ENCODE measurements at places on chromosomes 11 and 22.
A peak's percentile ranks its signal among the peaks of the same experiment; 100 is the strongest.

DNA sequence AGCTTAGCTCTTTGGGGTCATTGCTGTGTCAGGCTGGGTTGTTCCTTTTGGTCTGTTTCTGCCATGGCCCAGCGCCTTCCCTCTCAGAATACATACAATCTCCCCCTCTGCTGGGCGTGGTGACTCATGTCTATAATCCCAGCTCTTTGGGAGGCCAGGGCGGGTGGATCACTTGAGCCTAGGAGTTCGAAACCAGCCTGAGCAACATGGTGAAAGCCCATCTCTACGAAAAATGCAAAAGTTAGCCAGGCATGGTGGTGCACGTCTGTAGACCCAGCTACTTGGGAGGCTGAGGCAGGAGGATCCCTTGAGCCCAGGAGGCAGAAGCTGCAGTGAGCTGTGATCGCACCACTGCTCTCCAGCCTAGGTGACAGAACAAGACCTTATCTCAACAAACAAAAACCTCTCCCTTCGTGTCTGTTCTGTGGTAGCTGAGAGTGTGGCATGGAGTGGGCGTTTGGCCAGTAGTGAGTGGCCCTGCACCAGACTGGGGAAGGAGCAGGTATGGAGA, 46.7 kb upstream of the RAB1B start:
- no peak overlapping the region for H3K27ac ChIP-seq
- no peak overlapping the region for H3K4me3 ChIP-seq
- H3K4me1 ChIP-seq: peaks cover 8% of the 10 kb centered on the region
- no peaks in the 10 kb centered on the region for H3K27me3 ChIP-seq
- 0 out of 2 replicates have a peak, but pooled peaks cover 4% of the 10 kb centered on the region for H3K36me3 ChIP-seq

DNA sequence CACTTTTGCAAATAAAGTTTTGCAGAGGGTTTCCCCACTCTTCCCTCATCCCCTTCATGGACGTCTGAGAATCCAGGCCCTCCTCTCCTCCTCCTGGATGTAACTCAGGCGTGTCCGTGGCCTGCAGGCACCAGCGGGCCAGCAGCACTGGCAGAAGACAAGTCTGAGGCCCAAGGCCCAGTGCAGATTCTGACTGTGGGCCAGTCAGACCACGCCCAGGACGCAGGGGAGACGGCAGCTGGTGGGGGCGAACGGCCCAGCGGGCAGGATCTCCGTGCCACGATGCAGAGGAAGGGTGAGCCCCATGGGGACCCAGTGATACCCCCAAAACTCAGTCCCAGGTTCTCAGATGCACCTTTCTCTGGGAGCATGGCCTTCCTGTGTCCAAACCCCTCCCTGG, 14.4 kb downstream of the TUB start:
- H3K4me3 ChIP-seq: no peak overlapping the region
- no peaks in the 10 kb centered on the region for H3K4me1 ChIP-seq
- H3K36me3 ChIP-seq: no peaks in the 10 kb centered on the region

DNA sequence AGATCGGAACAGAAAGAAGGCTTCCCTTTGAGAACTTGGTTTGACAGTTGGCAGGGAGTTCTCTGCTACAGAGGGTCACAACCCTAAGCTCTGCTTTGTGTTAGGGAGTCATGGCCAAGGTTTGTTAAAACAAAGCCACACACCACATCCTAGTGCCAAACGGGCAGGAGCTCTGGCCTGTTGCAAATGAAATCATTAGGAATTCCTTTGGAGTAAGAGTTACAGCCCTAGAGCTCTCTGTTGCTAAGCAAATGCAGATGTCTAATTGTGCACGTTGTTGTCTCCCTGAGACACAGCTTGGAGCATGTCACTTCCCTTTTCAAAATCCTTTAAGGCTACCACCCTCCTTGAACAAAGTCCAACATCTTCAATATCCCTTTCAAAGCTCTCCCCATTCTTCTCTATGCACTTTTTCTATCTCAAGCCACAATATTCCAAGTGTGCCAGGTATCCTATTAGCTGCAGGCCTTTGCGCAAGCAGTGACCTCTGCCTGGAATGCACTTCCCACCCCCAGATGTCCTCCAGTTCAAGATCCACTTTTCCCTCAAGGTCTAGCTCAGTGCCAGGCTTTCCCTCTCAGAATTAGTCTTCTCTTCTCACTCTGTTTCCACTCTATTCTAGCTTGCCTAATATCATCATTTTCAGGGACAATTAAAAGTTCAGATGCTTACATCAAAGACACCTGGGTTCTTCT, 253.7 kb upstream of the POU2AF2 start:
- no peak for DNase-seq
- H3K27ac ChIP-seq: no peak overlapping the region
- H3K4me1 ChIP-seq: no peaks in the 10 kb centered on the region
- H3K27me3 ChIP-seq: peaks cover 16% of the 10 kb centered on the region
- H3K36me3 ChIP-seq: no peaks in the 10 kb centered on the region

GRCh38 chr11:66363805-66364535, 7.6 kb downstream of the SLC29A2 start:
- H3K27me3 ChIP-seq: no peaks in the 10 kb centered on the region
- DNase-seq: no peak
- no peak overlapping the region for H3K27ac ChIP-seq
- no peak overlapping the region for H3K4me3 ChIP-seq
- H3K36me3 ChIP-seq: peaks cover 45% of the 10 kb centered on the region
- no peaks in the 10 kb centered on the region for H3K4me1 ChIP-seq

- peaks cover 56% of the 10 kb centered on the region for H3K4me1 ChIP-seq
- no peaks in the 10 kb centered on the region for H3K27me3 ChIP-seq
- no peak overlapping the region for H3K4me3 ChIP-seq
- DNase-seq: peak; percentile 85
Observed at GRCh38 chr11:76788661-76789442, 5.7 kb downstream of the TSKU start.

- DNase-seq: no peak
- no peaks in the 10 kb centered on the region for H3K36me3 ChIP-seq
- H3K4me3 ChIP-seq: no peak overlapping the region
- H3K4me1 ChIP-seq: no peaks in the 10 kb centered on the region
Observed at GRCh38 chr11:128021349-128022006, 565.9 kb downstream of the ETS1 start.

DNA sequence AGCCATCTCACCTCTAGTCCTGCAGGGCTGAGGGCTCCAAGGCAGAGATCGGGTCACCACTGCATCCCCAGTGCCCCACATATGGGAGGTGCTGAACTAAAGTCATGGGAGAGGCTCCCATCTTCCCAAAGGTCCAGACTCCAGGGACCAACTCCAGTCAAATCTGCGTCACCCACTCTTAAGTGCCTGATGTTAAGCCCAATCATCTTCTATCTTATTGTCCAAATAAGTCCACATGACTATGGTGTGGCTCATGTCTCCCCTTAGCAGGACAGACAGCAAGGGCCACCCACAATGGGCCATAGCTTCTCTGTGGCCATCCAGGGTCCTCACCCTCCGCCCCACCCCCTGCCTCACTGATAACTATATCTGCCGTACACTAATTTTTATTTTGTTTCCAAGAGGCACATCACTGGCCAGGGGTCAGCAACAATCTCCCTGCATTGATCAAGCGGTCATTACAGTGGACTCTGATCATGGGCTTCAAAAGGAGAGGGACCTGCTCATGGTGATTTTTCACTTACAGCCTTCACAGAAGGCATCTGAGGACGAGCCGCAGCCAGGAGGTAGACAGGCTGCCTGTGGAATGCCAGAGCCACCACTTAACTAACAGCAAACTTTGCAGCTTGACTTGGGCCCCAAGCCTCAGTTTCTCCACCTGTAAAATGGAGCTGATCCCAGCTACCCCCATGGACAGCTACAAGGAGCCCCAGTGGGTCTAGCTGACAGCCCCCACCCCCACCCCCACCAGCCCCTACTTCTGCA, 23.3 kb downstream of the MYH9 start:
- H3K4me1 ChIP-seq: peaks cover 99% of the 10 kb centered on the region
- H3K27me3 ChIP-seq: no peaks in the 10 kb centered on the region
- no peak overlapping the region for H3K4me3 ChIP-seq
- no peak for DNase-seq
- no peaks in the 10 kb centered on the region for H3K36me3 ChIP-seq

All from HCT116 (cell line).